ENCODE measurements at places on chromosomes 12 and 14. TPM values are rescaled to one million over a fixed set of nuclear protein-coding genes. Genes with fewer than 3 reads are reported as not detected.

- DNase-seq = no peak
Measured at GRCh38 chr12:21725731-21726130, 48.8 kb downstream of the KCNJ8 start.

DNA sequence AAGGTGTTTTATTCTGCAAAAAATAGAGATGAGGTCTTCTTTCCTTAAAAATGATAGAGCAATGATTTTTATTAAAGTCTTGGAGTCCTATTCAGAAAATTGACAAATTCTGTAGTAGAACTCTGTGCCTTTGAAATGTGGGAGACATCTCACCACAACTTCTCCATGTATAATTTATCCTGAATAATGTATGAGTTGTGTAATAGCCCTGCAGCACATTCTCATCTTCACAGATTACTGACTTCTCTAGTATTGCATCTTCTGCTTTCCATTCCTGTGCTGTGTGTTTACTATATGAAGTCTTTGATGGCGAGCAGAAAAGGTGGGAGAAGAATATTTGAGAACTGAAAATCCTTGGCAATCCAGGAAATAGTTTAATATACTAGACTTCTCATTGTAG is 255.6 kb downstream of the TTC6 start:
- DNase-seq = no peak

DNA sequence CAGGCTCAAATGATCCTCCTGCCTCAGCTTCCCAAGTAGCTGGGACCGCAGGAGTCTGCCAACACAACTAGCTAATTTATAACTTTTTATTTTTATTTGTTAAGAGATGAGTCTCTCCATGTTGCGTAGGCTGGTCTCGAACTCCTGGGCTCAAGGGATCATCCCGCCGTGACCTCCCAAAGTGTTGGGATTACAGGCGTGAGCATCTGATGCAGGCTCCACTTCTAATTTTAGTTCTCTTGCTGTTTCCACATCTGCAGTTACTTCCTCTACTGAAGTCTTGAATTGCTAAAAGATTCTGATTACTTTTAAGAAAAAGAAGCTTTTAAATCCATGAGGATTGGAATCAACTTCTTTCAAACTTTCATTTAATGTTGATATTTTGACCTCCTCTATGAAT is 13.4 kb upstream of the SNX6 start:
- DNase-seq = no peak

GRCh38 chr14:92437729-92438285 is 75.8 kb upstream of the RIN3 start:
- no peak for DNase-seq

DNA sequence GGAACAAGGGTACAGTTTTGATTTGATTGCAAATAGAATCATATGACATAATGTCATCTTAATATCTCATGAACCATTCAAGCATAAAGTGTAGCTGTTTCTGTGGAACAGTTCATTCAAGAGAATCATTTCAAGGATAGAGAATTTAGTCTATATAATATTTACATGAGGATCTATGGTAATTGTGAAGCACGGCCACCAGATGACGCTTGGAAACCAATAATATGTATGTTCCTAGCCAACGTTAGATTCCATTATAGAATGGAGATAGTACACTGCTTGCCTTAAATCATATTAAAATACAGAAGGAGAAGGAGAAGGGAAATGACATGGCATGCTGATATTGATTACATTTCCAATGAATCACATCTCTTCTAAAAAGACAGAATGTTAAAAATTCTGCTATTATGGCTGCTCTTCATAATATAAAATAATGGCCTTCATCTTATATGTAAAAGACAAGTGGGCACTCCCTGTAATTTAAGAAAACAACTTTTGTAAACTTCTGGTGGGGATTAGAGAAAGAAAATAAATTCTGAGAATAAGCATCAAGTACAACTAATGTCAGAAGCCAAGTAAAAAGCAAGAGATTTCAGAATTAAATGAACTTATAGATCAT is 351.0 kb downstream of the NAV3 start:
- DNase-seq = no peak

GRCh38 chr12:9735601-9736000 is 2.7 kb upstream of the CLECL1 start:
- DNase-seq = no peak

DNA sequence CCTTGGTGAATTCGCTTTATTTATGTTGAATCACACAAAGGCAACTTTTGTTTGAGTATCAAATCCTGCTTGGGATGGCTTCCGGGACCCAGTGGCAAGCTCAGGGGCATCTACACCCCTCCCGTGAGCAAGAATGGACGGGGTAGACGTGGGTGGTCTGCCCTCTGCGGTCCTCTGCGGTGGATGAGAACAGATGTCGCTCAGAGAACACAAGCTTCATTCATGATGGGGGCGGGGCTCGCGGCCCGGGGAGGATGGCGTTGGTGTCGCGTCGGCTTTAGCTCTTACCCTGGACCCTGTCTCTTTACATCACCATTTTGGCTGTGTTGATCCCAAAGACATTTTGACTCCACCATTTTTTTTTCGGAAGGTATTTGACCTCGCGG is 158.5 kb upstream of the RTL1 start:
- peak; percentile 77 for DNase-seq

GRCh38 chr14:96062010-96062409 is 22.8 kb downstream of the C14orf132 start:
- no peak for DNase-seq

Gene TAPBPL
- total RNA-seq = 1.1 TPM

Gene IAPP
- total RNA-seq = not detected

Gene EIF2S3B
- 0.34 TPM for total RNA-seq

Gene KRT77
- total RNA-seq = not detected

Gene CLEC9A
- not detected for total RNA-seq

Gene DEGS2
- not detected for total RNA-seq

Gene TAS2R42
- not detected for total RNA-seq

Gene TMEM119
- 311 TPM for total RNA-seq

Gene IL31
- total RNA-seq = not detected
